Vagina (tissue), 2 donors: ENCODE measurements at places on chromosomes 11 and 22.

- no peak for DNase-seq
These were observed 129.0 kb downstream of the PKNOX2 start for GRCh38 chr11:125293596-125293995.

DNA sequence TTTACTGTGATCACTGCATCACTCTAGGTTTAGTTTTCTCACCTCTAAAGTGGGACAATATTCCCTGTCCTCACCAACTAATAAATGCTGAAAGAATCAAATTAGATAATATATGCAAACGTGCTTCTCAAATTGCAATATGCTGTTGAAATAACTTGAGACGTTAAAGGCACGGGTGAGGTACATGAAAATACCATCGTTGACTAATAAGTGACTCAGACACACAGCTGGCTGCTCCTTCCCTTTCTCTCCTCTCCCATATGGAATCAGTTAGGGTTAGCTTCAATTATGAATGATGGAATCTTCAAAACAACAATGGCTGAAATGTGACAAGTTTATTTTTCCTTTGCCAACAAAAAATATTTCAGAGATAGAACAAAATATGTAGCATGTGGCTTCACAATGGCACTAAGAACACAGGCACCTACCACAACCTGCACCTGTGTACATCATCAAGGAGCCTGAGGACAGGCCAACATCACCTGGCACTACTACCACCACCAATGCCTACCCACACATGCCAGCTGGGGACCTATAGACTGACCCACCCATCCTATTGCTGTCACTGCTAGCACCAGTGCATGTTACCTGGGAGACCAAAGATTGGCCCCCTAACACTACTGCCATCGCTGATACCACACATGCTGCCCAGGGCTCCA lies 13.7 kb downstream of the GDPD4 start:
- no peak for DNase-seq

GRCh38 chr11:123054301-123055065 lies 7.5 kb downstream of the HSPA8 start:
- DNase-seq, result no peak

- DNase-seq, result no peak
These were observed 19.6 kb downstream of the ACER3 start for GRCh38 chr11:76880314-76880713.

DNA sequence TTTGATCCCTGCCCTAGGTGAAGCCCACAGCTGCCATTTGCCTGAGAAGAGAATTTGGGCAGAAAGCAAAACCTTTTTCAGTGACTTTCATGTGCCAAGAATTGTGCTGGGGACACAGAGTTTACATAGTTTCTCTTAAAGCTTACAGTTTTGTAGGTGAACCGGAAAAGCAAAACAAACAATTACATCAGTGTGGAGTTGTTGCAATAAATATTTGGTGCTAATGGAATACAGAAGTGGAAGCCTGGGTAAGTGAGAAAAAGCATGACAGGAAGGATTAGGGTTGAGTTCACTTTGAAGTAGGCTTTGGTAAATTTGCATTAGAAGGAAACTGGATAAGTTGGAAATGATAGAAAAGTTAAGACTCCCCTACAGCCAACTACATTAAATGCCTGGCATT lies 82.7 kb downstream of the RASSF10 start:
- DNase-seq, result no peak

GRCh38 chr22:45129703-45130524 lies 33.8 kb upstream of the NUP50 start:
- no peak for DNase-seq

DNA sequence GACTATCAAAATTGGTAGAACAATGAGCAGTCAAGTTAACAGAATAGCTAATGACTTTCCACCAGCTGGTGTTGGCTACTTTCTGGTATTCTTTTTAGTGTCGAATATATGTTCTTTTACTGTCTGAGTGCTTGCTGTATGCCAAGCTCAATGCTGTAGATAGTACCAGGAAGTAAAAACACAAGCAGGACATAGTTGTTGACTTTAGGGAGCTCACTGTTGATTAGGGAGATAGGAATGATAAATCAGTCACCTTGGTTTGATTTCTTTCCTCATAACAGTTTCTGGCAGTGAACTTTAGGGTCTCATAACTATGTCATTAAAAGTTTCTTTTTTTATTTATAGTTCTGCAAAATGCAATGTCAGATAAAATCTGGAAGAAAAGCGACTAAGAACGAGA lies 9.0 kb downstream of the HMGXB4 start:
- no peak for DNase-seq

DNA sequence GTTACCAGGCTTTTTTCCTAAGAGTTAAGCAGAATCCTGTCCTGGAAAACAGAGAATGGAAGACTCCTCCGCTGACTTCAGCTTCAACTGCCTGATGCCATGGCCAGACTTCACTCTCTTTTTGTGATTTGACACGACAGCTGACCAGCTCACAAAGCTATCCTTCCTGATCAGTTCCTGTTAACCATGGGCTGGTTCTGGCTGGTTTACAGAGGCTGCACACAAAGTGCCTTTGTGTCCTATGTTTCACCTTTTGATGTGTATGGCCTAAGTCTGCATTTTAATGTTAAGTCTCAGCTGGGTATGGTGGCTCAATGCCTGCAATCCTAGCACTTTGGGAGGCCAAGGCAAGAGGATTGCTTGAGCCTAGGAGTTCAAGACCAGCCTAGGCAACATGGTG lies 11.1 kb downstream of the FOLR3 start:
- no peak for DNase-seq

- no peak for DNase-seq
These were observed 67.1 kb downstream of the PARVB start for GRCh38 chr22:44091021-44091721.

- DNase-seq, result no peak
These were observed 15.8 kb upstream of the ZC3H12C start for GRCh38 chr11:110077346-110077745.

DNA sequence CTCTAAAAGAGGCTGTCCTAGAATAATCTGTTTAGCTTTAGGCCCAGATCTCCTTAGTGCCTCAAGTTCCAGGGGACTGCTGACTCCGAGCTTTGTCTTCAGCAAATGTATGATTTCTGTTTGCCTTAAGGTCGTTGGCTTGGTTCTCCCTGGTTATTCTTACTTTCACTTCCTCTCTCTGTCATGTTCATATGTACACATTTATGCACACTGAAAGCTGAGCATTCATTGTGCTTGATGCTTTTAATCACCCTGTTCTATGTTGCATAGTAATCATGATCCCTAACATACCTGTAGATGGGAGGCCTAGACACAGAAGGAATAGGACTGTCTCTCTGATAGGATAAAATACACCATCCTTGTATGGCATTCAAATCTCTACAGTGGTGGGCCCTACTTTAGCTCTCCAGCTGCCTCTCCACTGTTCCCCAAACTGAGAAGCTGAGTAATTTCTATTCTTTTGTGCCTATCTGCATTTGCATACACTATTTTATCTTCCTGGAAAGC lies 7.2 kb downstream of the PPFIBP2 start:
- no peak for DNase-seq

DNA sequence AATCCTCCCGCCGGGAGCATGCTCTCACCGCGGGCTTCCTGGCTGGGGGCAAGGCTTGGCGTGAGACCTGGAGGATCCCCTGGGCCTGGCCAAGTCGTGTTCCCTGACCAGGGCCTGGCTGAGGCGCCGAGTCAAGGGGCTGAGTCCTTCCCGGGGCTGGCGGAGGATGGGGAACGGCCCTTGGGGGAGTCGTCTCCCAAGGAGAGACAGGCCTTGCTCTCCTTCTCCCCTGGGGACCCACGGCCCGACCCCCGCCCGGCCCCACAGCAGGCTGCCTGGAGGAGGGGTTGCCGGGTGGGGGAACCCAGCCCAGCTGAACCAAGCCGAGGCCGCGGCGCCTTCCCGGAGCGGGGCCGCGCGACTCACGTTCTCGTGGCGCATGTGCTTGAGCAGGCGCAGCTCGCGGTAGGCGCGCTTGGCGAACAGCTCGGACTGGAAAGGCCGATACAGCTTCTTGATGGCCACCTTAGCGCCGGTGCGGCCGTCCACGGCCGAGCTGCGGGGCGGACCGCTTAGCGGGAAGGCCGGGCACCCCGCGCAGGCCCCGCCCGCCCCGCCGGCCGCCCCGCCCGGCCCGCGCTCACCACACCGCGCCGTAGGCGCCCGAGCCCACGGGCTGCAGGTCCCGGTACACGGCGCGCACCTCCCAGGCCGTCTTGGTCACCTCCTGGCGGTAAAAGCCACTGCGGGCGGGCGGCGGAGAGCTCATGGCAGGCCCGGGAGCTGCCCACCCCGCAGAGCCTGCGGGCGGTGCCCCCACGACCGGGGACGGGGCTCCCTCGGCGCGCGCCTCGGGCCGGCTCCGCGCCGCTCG lies 475 bp downstream of the MAPK12 start:
- DNase-seq, result no peak

DNA sequence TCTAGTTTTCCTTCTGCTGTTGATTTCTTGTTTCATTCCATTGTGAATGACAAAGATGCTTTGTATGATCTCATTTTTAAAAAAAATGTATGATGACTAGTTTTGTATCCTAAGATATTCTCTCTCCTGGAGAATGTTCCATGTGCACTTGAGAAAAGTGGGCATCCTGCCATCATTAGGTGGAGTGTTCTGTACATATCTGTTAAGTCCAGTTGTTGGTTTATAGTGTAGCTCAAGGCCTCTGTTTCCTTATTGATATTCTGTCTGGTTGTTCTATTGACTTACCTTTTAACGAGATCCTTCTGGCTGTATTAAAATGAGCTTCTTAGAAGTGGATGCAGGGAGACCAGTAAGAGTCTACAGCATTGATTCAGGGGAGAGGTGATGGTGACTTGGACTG lies 35.2 kb downstream of the SGSM1 start:
- DNase-seq, result no peak

DNA sequence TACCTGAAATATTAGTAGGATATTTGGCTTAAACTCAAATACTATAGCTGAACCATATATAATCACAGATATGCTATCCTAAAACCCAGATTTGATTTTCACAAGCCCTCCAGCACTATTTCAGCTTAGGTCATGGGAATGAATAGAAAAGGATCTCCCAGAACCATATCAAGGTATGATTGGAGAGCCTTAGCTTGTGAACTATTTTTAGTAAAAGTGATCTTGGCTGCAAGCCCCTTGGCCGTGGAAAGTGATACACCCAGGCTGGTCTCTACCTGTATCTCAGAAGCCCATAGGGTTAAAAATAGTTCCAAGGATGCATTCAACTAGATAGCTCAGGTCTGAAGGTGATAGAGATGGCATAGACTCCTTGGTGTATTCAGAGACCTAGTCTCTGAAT lies 9.7 kb downstream of the KIF18A start:
- DNase-seq, result no peak

DNA sequence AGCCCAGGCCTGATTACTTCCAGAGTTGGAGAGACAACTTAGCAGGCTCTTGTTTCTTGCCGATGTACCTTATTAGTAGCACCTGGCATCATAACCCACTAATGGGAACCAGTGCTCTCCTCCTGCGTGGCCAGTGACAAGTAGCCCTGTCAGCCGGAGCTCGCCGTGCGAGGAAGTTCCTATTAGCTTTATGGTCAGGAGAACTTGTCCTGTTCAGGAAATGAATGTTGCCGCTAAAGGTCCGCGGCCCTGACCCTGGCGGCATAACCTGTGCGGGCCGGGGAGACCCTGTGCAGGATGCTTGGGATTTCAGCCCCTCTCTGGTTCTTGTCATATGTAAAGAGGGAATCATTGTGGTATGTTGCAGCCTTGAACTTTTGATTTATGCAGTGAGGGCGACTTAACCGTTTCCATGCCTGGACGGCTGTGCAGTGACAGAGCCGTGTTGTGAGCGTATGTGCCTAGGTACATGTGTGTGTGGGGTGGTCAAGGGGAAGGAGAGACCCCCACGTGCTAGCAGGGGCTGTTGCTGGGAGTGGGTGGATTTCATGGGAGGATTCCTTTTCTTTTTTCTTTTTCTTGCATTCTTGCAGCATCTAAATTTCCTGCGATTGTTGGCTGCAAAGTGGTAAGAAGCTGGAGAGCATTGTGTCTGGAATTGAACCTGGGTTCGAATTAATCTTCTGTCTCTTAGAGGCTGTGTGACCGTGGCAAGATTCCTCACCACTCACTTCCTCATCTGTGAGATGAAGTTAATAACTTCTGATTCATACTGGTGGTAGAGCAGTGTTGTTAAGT lies 15.2 kb downstream of the ZBTB16 start:
- DNase-seq, result no peak

DNA sequence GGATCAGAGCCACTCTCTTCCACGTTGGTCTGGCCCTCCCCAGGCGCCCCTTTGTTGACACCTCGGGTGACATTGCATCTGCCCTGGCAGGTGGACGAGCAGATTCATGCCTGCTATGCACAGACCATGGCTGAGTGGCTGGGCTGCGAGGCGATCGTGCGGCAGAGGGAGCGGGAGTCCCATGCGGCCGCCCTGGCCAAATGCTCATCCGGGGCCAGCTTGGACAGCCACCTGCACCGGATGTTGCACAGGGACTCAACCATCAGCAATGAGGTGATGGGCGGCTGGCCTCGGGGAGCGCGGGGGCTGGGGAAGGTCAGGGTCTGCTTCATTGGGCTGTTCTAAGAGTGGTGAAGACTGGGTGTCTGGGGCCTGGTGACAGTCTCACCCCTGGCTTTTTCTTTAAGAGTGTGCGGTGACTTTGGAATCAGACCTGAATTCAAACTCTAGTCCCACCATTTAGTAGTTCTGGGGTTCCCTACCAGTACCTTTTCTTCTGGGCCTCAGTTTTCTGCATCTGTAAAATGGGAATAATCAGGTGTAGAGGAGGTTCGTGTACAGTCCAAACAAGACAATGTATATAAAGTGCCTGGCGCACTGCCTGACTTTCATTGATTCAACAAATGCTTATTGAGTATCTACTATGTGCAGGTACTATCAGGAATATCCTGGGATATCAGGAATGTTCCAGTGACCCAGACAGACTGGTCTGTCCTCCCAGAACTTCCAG lies 53.0 kb downstream of the LHFPL7 start:
- DNase-seq, result no peak

DNA sequence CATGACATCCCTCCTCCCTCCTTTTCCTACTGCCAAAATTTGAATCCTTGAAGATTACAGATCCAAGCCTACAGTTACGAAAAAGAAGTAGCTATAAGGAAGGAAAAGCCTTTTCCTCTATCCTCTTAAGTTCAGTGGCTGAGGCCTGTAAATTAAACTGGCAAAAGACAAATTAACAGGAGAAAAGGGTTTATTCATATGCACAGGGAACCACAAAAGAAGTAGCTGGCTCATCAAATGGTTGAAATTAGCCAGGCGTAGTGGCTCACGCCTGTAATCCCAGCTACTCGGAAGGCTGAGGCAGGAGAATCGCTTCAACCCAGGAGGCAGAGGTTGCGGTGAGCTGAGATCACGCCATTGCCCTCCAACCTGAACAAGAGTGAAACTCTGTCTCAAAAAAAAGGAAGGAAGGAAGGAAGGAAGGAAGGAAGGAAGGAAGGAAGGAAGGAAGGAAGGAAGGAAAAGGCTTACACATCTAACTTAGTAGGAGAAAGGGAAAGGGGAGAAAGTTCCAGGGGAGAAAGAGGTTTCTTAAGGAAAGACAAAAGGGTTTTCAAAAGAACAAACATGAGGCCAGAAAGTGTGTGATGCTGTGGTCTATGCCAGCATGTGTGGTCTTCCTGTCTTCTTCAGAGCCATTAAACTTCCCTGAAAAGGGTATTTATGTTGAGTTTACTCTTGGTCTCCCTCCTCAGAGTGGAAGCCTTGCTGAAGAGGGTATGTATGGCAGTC lies 5.1 kb upstream of the SMPD1 start:
- no peak for DNase-seq

- no peak for DNase-seq
These were observed 234.5 kb downstream of the METTL15 start for GRCh38 chr11:28342716-28343115.
